GM10248 (cell line): ENCODE measurements at places on chromosomes 7 and 10.

- DNase-seq = no peak
These were observed 4.1 kb downstream of the HOXA9 start for GRCh38 chr7:27161214-27161720.

- DNase-seq = peak; percentile 22
These were observed 108.1 kb downstream of the ADAM22 start for GRCh38 chr7:88042157-88042556.

DNA sequence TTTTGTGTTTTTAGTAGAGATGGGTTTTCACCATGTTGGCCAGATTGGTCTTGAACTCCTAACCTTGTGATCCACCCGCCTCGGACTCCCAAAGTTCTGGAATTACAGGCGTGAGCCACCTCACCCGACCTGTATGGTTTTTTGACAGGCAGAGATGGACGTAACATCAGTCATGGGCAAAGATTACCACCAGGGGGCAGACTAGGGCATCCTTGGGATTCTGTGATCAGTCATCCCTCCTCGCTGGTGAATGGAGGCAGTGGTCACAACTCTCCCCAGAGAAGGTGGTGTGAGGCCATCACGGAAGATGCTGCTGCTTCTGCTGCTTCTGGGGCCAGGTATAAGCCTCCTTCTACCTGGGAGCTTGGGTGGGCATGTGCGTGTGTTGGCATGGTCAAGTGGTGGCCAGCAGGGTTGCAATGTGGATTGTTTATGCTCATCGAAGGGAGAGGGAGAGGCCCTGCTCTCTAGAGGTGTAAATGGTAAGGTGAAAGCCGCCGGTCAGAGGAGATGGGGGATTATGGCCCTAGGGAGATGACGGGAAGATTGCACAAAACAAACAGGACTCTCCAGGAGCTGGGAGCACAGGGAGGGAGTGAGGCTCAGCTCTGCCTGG lies 122.7 kb upstream of the PRSS1 start:
- peak; percentile 49 for DNase-seq

- no peak for DNase-seq
These were observed 183.4 kb downstream of the DNAJB6 start for GRCh38 chr7:157520249-157520648.

GRCh38 chr7:151082141-151083070 lies 887 bp downstream of the TMUB1 start:
- DNase-seq = no peak

DNA sequence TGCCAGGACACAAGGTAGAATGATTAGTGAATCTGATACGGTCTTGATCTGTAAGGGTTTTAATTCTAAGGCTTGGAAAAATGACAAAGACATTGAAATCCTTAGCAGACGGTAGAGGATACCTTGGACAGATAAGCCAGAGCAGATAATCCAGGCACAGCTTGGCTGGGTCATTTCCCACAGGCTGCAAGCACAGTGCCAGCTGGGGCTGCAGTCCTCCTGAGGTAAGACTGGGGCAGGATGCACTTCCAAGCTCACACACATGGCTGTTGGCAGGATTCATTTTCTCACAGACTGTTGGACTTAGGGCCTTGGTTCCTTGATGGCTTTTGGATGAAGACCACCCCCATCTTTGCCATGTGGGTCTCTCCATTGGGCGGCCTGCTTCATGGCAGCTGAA lies 63.2 kb upstream of the BMPER start:
- DNase-seq = no peak

- DNase-seq = peak; percentile 68
These were observed 99.5 kb downstream of the HIP1 start for GRCh38 chr7:75639071-75639885.

GRCh38 chr7:33278095-33278494 lies 148.7 kb downstream of the BBS9 start:
- DNase-seq = no peak

DNA sequence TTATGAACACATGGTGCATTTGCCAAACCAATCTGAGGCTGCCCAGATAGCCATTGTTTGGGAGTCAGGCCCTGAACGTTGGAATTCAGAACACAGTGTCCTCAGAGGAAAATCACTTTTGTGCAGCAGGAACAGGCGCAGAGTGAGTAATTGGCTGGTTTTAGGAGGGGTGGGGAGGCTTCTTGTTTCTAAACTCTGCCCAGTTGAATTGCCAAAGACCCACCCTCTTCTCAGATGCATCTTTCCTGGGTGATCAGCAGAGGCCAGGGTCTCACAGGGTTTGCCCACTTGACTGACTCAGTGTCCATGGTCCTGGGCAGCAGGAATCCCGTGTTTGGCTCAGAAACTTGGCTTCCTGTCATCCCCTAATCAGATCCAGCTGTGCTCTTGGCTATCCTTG lies 24.3 kb downstream of the PRLHR start:
- no peak for DNase-seq

GRCh38 chr10:93435621-93436397 lies 46.3 kb downstream of the MYOF start:
- DNase-seq = no peak

GRCh38 chr7:151664268-151664667 lies 144.6 kb upstream of the RHEB start:
- no peak for DNase-seq

DNA sequence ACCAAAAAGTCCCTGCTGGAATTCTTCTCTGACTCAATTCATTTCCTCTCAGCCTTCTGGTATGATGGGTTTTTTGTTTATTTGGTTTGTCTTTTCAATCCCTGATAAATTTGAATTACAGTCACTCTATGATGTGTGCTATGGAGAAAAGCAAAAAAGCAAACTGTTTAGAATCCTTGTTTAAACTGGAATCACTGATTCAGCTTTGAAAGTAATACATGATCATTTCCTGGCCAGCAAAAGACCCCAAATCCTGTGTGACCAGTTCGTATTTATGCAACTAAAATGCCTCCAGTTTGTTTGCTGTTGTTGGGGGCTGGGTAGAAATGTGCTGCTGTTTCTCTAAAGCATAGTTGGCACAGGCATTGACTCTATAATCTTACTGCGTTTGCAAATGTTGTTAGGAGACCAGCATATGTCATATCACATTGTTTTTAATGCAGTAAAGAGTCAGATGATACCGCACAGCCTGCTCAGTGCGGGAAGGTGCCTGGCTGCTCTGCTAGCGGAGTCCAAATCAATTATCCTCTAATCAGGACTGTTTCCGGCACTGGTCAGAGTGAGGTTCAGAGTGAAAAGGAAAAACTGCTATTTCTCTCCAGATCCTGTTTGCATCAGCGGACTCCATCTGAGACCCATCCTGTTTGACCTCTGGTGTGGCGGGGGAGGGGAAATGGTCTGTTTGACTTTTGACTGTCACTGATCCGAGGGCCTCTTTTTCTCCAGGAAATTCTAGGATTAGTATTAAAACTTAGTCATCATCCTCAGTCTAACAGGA lies 40.6 kb upstream of the ADD3 start:
- no peak for DNase-seq

- DNase-seq = peak; percentile 21
These were observed 1.7 kb downstream of the SCRN1 start for GRCh38 chr7:29987811-29988317.

- no peak for DNase-seq
These were observed 183.1 kb upstream of the PRPS1L1 start for GRCh38 chr7:18210788-18211187.

GRCh38 chr10:46239993-46240683 lies 46.7 kb upstream of the ANTXRL start:
- no peak for DNase-seq

DNA sequence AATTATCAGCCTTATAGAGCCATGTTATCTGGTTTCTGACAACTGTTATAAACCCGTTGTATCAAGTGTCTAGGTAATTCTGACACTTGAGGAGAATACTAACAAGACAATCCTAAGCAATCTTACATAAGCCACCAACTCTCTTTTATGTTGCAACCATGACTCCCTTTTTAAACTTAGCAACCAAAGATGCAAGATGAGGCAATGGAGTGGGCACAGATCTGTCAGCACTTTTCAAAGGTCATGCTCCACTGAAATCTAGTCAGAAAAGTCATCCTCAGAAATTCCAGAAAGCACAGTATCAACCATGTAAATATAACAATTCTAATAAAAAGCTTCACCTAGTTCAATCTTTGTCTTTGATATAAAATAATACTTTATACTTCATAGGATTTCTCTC lies 77.0 kb upstream of the SEMA3A start:
- no peak for DNase-seq

DNA sequence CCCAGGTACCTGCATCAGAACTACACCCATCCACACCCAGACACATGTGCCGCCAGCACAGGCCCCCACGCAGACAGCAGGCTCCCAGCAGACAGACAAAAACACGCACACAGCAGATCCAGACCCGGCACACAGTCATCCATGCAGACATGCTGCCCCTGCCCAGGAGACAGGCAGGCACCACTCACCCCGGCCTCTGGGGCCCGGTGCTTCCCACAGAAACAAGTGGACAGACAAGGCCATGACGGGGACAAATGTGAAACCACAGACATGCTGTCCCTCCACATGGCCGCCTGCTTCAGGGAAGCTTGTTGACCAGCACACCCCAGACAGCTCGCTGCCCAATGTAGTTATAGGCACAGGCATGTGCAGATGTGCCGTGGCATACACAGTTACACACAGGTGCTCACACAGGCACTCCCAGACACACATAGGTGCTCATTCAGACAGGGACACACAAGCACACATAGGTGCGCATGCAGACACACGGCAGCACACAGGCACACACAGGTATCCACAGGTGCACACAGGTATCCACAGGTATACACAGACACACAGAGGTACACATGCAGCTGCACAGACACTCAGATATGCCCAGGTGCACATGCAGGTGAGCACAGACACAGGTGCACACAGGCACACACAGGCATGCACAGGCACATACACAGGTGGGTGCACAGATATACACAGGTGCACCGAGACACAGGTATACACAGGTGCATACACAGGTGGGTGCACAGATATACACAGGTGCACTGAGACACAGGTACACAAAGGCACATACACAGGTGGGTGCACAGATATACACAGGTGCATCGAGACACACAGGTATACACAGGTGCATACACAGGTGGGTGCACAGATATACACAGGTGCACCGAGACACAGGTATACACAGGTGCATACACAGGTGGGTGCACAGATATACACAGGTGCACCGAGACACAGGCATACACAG lies 10.5 kb upstream of the SCART1 start:
- DNase-seq = no peak

- DNase-seq = peak; percentile 25
These were observed 27.2 kb downstream of the EZH2 start for GRCh38 chr7:148856891-148857290.

GRCh38 chr7:101739775-101740398 lies 77.5 kb upstream of the CUX1 start:
- DNase-seq = no peak

DNA sequence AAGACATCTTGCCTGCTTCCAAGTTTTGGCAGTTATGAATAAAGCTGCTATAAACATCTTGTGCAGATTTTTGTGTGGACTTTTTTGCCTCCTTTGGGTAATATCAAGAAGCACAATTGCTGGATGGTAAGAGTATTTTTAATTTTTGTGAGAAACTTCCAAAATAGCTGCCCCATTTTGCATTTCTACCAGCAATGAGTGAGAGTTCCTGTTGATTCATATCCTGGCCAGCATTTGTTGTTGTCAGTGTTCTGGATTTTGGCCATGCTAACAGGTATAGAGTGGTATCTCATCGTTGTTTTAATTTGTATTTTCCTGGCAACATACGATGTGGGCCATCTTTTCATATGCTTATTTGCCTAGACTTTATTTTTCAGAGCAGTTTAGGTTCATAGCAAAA lies 53.9 kb downstream of the BTAF1 start:
- DNase-seq = no peak

GRCh38 chr7:31190906-31191305 lies 138.8 kb downstream of the ADCYAP1R1 start:
- DNase-seq = no peak

GRCh38 chr10:125548356-125548755 lies 134.6 kb downstream of the TEX36 start:
- no peak for DNase-seq

DNA sequence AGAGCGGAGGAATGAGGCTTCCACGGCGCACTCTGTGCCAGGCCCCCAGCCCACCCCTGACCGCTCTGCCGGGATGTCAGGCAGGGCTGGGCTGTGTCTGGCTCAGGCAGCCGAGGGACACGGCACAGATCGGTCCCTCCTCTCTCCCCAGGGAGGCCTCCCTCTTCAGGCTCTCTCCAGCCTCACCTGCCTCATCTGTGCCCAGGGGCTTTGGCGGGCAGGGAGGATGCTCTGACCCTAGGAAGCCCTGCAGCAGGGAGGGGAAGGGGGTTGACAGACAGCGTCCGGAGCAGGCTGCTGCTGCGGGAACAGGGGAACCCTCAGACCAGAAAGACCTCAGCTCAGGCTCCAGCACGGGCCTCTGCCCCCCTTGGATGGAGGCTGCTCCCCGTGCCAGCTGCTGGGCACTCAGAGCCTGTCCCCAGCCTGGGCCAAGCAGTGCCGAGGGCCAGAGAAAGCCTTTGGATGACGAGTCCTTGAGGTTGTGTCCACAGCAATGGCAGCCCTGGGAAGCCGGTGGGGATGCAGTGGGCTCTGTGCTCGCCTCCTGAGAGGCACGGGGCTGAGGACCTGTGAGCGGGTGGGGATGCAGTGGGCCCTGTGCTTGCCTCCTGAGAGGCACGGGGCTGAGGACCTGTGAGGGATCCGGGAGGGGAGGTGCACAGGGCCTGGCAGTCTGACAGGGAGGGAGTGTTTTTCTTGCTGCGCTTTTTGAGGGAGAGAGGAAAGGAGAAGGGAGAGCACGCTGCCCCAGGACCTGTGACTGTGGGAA lies 66.9 kb downstream of the FOXL3 start:
- no peak for DNase-seq

DNA sequence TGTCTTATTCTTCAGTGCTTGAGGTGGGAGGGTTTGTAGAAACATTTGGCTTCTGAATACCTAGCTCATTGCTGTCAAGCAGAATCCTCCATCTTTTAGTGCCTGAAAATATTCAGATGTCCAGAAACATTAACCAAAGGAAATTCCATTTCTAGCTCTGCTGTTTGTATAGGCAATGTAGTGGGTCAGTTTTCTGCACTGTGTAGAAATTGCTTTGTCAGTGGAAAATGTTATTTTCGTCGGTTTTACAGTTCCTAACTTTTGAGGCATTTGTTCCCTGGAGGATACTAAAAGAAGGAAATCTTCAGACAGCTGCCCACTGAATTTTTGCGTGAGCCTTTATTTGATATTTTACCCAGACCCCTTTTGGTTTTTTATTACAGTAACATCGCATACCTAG lies 143.4 kb downstream of the TPST1 start:
- no peak for DNase-seq

- peak; percentile 43 for DNase-seq
These were observed 35.0 kb upstream of the CPXM2 start for GRCh38 chr10:123926401-123927264.

- DNase-seq = no peak
These were observed 522.6 kb downstream of the GLRX3 start for GRCh38 chr10:130658687-130659290.

GRCh38 chr7:48113275-48113674 lies 24.2 kb downstream of the UPP1 start:
- DNase-seq = no peak

DNA sequence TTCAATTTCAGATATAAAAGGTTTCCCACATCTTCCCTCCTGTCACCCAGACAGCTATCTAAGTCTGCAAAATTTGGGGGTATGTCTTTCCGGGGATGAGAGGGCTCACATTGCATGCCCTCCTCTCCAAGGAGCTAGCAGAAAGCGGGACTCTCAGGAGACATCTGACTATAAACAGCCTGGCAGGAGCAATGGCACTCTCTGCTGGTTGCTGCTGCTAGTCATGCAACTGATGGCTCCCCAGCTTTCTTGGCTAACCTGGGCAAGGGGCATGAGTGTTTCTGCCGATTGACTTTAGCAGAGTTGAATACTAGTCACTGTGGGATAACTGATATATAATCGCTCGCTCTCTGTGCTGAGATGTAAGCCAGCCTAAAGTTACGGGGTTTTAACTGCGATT lies 12.0 kb downstream of the TBX20 start:
- DNase-seq = no peak

GRCh38 chr10:7481368-7481765 lies 70.5 kb upstream of the SFMBT2 start:
- DNase-seq = no peak
